ENCODE measurements at places on chromosomes 12 and 14.

DNA sequence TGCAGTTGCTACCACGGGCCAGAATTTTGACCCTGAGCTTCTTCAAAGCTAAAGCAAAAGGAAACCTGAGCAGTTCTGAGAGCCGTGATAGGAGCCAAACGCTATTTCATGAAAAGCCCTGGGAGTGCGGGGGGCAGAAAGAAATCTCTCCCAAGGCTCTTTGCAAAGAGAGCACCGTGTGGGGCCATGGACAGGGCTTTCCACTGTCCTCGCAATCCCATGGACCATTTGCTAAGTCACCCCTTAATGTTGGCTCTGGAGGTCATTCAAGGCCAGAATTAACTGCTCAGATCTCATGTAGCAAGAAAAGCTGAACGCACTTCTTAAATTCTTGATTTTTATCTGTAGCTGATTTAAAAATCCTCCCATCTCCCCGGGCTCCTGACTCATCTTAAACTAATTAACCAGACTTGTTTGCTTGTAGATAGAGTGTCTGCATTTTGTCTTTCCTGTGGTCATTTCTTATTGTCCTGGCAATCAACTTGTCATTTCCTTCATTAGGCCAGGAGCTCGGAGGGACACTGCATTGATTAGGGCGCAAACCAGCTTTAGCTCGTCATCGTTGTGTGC lies 24.8 kb downstream of the CLSTN3 start:
- DNase-seq: no peak

GRCh38 chr14:89391123-89391522 lies 25.9 kb downstream of the FOXN3 start:
- no peak for DNase-seq

DNA sequence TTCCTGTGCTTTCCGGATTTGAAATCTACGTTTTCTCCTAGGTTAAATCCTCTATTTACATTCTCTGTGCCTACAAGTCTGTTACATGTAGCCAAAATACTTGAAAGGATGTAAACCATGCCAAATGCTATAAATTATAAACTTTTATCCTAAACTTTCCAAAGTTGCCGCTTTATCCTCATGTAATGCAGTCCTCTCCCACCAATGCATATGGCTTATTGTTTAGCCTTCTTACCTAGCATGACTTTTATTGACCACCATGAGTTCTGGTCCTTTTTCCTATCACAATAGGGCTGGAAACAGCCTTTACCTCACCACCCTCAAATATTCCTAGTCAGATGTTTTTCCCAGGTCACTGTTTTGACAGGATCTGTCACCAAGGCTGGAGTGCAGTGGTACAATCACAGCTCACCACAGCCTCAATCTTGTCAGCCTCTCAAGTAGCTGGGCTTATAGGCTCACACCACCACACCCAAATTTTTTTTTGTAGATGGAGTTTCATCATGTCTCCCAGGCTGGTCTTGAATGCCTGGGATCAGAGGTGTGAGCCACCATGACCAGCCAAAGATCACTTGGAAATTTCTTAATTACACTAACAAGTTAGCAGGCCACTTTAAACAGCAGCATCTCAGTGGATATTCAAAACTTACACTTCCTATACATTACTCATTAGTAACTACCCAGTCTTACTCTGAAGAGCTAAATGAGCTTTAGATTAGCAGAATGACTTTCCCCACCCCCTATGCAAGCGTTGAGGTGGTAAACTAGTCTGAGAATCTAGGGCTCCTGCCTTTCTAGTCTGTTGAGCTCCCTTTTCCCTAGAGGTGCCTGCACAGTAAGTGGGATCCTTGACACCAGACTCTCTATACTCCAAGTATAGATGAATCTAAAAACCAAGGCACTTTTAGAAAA lies 4.1 kb downstream of the TUBA1B start:
- DNase-seq: no peak

DNA sequence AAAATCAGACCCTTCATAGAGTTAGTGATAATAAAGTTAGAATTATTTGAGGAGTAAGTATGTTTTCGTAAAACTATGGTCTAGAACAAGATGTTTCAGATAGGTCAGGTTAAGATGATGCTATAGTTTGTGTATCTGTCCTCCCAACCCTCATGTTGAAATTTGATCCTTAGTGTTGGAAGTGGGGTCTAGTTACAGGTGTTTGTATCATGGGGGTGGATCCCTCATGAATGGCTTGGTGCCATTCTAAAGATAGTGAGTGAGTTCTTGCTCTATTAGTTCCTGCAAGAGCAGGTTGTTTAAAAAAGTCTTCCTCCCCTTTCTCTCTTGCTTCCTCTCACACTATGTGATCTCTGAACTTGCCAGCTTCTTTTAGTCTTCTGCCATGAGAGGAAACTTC lies 707.3 kb upstream of the FOXG1 start:
- DNase-seq: no peak

DNA sequence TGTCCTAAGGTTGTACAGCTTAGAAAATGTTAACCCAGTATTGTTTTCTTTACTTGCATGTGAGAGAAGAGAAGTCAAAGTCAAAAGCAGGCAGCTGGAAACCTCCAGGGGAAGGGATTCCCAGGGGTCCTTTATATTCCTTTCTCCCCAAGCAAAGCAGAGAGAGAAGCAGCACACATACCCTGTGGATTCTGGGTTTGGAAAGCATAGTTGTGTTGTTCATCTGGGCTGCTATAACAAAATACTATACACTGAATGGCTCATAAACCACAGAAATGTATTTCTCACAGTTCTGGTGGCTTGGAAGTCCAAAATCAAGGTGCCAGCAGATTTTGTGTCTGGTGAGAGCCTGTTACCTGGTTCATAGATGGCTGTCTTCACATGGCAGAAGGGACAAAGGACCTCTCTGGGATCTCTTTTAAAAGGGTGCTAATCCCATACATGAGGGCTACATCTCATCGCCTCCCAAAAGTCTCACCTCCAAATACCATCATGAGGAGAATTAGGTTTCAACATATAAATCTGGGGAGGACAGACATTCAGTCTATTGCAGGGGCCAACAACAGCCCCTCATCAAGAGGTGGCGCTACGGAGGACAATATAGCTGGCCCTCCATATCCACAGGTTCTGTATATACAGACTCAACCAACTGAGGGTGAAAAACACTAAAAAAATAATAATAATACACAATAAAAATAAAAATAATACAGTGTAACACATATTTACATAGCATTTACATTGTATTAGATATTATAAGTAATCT lies 19.3 kb upstream of the PCNX1 start:
- DNase-seq: no peak

DNA sequence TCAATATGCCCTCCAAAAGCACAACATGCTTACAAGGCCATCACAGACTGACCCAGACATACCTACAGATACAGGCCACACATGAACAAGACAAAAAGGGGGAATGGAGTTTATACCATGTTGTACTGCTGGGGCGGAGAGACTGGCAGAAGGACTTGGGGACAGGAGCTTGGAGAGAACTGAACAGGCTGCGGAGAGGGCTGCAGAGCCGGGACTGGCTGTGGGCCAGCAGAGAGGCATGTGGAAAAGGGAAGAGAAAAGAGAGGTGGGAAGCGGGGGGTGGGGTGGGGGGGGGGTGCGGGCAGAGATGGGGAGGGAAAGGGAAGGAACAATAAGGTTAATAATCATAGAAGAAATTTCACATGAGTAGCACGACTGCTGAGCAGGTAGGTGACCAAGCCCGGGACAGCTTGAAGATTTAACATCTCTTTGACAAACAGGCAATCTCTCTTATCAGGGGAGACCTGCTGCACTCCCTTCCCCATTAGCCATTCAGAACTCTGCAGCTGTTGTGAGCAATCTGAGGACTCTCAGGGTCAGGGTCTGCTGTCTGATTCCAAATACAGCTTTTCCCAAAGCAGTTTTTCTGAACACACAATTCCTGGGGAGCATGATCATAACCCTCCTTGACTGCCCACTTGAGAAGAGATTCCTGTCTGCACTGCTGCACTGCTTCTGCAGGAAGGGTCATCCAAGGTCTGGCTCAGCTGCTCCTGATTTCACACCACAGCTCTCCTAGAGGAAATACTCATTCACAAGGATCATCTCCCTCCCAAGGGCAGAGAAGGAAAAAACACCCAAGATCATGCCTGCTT lies 21.6 kb upstream of the STAC3 start:
- DNase-seq: peak; percentile 36

DNA sequence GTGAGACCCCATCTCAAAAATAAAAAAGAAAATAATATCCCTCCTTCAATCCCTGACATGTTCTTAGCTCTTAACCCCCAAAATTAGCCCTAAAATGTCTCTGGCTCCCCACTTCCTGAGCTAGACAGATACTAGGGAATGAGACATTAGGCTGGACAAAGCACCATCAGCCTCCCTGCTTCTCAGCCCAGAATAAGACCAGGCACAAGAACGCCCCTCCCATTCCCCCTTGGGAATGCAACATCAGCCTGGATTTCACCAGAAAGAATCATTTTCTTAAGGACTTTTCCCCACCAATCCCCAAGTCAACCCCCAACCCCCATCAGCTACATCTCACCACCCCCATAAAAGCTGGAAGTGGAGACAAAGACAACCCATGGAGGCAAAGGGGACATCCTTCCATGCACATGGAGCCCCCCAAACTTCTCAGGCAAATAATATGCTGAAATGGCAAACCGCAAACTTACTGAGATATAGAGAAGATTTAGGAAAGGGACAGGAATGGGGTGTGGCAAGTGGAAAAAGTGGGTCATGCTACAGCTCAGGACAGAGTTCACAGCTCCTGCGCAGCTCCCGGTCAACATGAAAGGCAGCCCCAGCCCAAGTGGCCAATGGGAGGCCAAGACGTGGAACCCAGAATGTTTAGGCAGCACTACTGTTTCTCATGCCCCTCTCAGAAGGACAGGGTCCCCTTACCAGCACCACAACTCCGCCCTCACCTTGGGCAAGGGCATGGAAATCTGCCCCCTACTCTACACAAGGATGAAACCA lies 2.7 kb downstream of the CHD4 start:
- peak; percentile 19 for DNase-seq

DNA sequence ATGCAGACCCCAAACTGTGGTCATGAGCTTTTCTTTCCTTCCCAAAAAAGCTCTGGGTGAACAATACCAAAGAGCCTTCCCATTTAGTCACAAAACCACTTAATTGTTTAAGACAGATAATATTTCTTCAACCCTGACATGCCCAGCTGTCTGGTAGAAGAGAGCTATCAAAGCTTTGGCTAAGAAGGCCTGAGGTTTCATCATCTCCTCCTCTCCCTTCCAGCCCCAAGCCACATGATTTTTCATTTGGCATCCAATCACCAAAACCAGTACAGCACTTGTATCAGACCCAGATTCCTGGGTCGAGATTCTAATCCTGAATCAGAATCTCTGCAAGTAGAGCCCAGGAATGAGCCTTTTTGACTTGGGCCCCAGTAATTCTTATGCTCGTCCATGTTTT lies 199.6 kb upstream of the TMEM260 start:
- DNase-seq: peak; percentile 87

DNA sequence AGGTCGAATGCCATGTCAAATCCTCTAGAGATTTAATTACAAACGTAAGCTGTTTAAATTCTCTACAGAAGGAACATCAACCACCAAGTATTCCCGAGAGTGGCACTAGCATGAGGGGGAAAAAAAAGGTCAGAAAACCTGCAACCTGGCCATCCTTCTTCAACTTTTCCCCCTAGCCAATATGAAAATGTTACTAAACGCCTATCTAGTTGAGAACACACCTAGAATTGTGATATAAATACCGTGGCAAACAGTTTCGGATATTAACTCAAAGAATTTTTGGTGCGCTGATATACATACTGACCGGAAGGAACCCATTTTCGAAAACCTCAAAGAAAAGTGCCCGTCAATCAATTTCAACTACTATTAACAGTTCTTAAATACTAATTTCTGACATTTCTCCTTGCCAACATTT lies 1.8 kb downstream of the HNRNPC start:
- no peak for DNase-seq

DNA sequence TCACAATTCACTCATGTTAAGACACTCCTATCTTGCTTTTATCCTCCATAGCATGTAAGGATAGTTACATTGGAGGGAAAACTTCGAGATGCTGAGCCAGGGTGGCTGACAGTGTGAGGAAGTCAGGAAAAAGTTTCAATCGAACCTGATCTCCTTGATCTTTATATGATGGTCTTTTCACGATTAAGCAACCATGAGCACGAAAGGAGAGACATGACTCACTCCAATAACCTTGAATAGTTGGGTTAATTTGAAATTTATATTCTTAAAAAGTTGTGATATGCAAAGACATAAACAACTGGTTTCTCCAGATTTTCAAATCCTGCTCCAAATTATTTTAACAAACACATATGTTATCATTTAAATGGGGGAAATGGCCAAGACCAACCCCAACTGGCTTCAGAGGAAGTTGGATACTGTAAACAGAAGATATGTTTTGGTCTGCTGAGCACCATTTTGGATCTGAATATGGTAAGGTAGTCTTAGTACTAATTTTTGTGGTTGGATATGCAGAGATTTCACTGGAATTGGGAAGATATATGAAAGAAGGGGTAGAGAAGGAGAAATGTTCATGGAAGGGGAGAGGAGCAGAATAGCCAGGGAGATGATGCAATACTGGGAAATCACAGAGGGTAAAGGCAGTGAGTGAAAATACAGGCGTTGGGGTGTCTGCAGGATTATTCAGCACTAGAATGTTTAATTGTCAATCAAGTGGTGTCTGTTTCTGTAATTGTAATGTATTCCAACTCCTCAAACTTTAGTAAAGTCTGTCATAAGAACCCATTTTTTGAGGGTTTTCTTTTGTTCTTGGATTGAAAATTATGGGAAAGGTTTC lies 185.2 kb upstream of the SLC38A2 start:
- DNase-seq: no peak

DNA sequence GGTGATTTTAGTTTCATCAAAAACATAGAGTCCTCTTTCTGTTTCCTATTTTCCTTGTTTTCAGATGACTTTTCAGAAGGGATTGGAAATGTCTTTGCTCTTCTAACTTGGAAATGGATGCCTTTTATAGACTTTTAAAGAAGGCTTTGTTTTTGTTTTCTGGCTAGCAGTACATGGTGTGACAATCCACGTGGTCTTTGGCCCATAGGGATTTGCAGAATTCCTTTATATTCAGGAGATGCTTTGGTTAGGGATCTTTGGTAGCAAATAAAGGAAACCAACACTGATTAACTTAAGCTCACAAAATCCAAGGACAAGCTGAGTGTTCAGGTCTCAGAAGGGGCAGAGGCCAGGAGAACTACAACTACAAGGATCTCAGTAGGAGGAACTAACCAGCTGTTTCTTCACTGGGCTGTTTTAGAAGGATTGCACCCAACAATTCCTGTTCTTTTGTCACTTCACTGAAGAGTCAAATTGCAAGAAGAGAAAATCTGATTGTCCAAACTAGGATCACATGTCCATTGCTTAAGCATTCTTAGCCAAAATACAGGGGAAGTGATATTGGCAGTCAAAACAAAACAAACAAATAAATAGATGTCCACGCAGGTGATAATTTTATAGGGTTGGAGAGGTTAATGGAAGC lies 58.6 kb upstream of the MANSC4 start:
- no peak for DNase-seq

DNA sequence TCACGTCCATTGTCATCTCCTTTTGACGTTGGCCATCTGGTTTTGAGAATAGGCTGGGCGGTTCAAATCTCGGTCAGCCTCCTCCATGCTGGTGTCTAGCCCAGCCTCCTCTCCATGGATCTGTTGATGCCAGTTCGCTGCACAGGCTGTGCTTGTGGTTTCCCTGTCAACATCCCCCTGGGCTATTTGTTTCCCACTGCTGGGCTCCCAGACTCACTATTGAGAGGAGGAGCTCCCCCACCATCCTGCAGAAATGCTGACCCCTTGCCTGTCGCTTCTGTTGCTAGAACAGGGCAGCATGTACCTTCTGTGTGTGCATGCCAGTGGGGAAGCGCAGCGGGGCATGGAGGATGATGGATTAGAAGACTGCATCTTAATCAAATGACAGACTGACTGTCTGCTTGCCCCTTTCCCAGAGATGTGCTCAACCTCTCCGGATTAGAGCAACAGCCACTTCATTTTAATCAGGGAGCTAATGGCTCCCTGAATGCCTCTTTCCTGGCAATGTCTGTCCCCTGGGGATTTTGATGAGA lies 170.5 kb downstream of the TSPAN9 start:
- DNase-seq: no peak

Data from fibroblast of pulmonary artery (primary cell).